NCI-H1092 treated with DMSO at 0.1 percent for 48 hours (cell line): ENCODE measurements at places on chromosomes 1 and 21.
A peak's percentile ranks its signal among the peaks of the same experiment; 100 is the strongest.

- no peak for DNase-seq
Measured at GRCh38 chr1:226634611-226635246, 86.2 kb downstream of the STUM start.

- no peak for DNase-seq
Measured at GRCh38 chr1:12353981-12354380, 124.2 kb downstream of the VPS13D start.

DNA sequence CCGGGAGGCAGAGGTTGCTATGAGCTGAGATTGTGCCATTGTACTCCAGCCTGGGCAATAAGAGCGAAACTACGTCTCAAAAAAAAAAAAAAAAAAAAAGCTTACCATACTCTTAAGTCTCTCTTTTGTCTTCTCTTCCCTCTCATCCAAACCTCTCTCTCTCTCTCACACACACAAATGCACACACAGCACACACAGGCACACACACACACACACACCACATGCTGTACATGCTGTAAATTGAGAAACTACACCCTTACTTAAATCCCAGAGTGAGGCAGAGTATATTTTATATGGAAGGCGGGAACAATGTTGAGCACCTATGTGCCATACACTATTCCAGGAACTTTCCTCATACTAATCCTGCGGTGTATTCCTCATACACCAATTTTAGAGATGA, 6.5 kb downstream of the MCOLN3 start:
- no peak for DNase-seq

GRCh38 chr1:99544328-99544727, 101.6 kb upstream of the PALMD start:
- no peak for DNase-seq

DNA sequence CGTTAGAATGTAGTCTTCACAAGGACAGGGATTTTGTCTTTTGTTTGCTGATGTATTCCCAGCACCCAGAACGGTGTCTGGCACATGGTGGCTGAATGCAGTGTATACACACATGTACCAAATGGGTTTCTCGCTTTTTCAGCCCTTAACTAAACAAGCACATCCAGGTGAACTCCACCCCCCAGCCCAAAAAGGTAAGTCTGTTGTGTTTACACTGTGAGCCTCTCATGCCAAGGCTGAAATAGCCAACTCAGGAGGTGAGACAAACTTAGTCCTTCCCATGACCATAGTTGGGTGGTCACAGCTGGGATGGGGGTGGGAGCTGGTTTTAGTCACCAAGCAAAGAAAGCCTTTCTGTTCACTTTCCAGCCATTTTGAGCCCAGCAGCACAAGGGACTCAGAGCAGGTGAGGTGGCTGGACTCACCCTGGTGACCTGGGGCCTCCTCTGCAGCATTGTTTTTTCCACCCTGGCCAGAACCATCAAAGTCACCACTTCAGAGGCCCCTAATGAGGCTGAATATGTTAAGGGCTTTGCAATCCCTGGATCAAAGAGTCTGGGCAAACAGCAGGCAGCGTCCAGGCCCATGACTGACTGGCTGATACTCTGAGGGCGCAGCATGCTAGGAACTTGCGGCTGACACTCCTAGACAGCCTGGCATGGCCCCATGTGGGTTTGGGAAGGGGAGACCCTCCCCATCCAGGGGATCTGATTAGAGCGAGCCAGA, 8.7 kb downstream of the TENT5B start:
- no peak for DNase-seq

DNA sequence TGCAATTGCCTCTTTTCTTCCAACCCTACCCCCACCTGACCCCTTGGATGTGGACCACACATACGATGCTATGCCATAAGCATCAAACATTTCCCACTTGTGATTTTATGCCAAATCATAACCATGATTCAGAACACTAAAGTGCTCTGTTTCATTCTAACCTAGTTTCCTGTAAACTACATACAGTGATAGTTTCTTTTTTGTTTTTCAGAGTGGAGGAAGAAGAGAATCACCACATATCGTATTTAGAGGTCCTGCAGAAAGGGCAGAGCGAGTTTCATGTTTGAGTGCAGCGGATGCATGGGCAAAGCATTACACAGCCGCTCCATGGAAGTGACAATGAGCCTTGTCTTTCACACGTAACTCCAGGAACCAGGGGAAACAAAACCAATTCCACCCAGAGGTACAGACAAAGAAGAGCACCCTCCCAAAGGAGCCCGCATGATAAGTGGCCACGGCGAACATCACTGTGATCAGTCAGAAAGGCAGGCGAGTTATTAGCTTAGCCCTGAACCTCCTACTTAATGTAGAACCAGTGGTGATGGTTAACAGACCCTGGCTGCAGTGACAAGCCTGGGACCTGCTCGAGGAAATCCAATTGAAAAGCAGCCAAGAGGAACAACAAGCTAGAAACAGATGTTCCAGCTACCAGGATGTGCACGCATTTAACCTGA, 64.0 kb upstream of the ZNF281 start:
- DNase-seq: peak; percentile 8
